ENCODE measurements at places on chromosomes 6 and 20.

DNA sequence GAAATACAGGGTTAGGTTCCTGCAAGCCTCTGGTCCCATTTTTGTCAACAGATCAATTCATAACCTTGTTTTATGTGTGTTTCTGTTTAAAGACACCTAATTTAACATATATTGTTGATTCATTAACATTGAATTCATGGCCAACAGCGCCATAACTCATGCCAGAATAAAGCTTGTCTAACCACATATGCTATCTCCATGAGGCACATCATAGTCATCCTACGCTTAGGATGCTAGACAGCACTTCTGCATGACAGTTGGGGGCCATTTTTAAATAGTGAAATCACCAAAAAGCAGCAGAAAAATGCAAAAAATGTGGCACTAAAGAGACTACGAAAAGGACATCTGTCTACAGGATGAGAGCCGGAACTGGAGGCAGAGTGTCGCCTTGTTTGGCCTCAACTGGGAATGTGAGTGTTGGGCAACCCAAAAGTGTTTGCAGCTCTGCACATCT is 37.9 kb downstream of the TRAM2 start:
- DNase-seq, result no peak

DNA sequence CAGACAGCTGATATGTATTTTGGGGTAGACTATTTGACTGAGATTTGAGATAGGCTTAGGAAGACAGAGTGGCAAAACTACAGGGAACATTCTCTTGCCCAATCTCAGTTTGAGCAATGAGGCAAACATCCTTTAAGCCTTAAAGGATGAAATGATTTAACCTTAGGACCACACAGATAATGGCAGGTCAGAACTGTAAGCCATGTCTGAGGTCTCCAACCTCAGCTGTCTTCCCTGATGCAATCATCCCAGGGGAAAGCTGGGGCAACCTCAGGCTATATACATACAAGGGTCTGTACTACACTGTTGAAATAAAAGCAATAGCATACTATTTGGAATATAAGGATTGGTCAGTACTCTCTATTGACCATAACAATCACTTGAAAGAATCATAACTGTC is 83.8 kb upstream of the NUP153 start:
- no peak for DNase-seq

GRCh38 chr6:33609019-33609418 is 12.1 kb upstream of the ITPR3 start:
- DNase-seq, result no peak

- DNase-seq, result no peak
Observed at GRCh38 chr6:105902401-105903031, 183.6 kb upstream of the PRDM1 start.

DNA sequence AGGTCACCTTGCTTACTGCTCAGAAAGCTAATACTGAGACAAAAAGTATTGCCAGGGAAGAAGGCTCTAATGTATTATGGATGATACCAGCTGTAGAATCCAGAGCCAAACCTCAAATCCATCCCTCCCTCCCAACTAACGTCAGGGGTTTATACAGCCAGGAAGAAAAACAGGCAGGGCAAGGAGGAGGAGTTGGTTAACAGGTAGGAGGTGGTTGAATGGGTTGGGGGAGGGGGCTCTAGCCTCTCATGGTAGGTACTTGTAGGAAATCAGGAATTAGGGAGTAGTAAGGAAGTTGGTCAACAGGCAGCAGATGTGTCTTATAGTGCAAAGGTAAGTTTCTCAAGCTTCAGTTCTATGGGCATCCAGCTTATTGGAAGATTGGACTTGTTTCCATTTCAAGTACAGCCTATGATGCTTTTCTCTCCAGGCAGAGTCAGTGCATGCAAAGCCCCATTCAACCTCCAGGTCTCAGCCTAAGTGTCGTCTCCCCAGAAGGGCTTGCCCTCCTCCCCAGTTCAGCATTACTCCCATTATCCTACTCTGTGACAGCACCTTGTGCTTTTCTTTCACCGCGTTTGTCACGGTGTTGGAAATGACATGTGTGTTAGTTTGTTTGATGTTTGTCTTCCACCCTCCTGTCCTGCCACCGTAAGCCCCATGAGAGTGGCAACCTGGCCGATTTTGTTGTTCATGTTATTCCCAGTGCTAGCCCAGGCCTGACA is 38.1 kb downstream of the PNLDC1 start:
- no peak for DNase-seq

DNA sequence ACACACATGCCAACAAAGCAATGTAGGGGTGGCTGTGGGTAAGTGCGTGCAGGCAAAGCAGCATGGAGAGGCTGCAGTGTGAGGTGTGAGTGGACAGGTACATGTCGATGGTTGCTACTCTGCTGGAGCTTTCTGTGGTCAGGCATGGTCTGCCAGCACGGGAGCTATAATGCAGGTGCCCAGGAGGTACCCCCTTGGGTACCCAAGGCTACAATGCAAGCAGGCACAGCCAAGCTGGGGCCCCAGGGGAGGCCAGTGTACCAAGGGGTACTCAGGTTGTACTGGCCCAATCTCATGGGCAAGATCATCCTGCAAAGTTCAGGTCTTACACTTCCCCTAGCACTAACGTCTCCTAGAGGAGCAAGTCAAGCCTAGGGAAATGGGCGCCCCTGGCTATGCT is 58.4 kb upstream of the IRAK1BP1 start:
- no peak for DNase-seq

DNA sequence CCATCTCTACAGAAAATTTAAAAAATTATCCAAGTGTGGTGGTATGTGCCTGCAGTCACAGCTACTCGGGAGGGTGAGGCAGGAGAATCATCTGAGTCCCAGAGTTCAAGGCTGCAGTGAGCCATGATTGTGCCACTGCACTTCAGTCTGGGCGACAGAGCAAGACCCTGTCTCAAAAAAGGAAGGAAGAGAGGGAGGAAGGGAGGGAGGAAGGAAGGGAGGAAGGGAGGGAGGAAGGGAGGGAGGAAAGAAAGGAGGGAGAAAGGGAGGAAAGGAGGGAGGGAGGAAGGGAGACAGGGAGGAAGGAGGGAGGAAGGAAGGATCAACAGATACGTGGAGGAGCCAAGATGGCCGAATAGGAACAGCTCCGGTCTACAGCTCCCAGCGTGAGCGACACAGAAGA is 90.1 kb downstream of the ZNF217 start:
- DNase-seq, result no peak

DNA sequence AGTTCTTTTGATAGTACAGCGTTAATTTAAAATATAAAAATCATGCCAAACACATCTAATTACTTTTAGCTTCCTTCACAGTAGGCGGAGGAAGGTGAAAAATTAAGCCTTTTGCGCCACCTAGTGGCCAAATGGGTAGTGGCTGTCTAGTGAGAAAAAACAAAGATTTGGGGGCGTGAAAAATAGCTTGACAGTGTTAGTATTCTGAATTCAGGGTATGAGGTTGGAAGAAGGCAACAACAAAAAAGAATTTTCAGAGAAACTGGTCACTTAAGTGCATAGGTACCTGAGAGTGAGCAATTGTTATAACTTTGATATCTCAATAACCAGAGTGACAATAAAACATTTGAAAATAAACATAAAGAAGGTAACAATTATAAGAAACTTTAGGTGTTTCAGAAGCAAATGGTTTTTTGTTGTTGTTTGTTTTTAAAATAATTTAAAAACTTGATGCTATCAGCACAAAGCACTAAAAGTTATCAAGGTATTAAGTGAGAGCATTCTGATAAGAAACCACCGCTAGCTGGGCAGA is 14.3 kb downstream of the PSMB9 start:
- DNase-seq, result peak; percentile 60

GRCh38 chr20:61964675-61965605 is 100.7 kb downstream of the TAF4 start:
- no peak for DNase-seq

Data from NCI-H2029 (cell line).